ENCODE measurements at places on chromosomes 5 and 9.
A peak's percentile ranks its signal among the peaks of the same experiment; 100 is the strongest.

DNA sequence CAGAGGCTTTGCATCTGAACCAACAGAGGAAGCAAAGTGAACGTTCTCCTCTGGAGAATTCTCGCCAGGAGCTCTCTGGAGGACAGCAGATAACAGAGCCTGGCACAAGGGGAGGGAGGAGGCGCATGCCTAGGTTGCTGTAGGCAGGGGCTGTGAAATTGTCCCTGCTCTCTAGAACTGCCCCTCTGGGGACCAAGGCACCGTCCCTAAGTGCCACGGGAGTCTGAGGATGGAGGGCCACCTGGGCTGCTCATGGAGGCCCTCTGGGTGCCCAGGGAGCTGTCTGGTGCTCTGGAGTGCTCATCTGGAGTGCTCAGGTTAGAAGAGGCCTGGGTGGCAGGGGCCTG is 77.6 kb downstream of the CACNA1B start:
- DNase-seq, result no peak

DNA sequence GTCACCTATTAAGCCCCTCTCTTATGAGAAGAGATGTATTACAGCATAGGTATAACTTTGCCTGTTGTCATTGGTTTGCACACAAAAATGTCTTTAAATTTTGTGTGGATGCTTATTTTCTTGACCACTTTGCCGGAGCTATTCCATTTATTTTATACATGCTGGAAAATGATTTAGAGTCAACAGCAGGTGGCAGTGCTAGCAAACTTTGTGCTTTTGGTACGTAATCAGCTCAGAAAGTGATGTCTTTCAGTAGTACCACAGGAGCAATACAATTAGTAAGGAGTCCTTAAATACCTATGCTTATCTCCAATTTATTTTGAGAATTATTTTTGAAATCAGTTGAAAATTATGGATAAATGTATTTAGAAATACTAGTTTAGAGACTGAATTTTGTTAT is 19.8 kb upstream of the NUDT12 start:
- peak; percentile 66 for DNase-seq

DNA sequence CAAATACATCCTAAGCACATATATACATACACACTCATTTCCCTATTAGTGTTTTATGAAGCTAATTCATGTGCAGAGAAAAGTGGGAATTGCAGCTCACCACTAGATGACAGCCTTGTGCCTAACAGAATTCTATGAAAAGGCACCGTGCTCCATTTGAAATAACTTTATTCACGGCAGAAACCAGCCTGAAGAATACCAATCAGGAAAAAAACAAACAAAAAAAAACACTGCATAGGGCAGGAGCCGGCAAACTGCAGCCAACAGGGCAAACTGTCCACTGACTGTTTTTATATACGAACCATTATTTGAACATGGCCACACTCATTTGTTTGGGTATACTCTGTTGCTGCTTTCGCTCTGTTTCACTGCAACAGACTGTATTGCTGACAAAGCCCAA is 33.6 kb downstream of the ERMP1 start:
- no peak for DNase-seq

DNA sequence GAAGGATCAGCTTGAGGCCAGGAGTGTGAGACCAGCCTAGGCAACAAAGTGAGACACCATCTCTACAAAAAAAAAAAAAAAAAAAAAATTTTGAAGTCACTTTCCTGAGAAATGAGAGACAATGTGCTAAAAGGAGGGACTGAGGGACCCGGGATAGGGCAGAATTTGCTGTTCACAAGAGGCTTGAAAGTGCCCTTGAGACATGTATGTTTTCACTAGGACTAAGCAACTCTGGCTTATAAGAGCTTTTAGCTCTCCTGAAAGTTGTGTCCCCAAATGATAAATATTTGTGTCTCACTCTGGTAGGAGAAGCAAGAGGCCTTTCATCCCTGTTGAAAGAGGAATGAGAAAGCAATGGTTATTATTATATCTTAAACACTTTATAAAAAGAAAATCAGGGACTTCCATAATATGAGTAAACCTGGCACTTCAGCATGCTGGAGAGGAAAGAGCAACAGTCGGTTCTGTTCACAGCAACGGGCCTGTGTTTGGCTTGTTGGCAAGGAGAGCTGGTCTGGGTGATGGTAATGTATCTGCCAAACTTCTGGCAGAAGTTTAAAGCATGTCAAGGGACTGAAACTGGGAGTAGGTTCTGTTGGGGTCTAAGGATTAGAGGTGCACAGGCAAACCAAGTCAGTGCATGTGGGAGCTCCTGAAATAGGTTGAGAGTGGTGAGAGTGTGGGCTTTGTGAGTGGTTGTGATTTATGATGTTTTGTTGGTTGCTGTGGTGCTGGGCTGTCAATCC is 32.2 kb downstream of the ENTREP1 start:
- peak; percentile 12 for DNase-seq

DNA sequence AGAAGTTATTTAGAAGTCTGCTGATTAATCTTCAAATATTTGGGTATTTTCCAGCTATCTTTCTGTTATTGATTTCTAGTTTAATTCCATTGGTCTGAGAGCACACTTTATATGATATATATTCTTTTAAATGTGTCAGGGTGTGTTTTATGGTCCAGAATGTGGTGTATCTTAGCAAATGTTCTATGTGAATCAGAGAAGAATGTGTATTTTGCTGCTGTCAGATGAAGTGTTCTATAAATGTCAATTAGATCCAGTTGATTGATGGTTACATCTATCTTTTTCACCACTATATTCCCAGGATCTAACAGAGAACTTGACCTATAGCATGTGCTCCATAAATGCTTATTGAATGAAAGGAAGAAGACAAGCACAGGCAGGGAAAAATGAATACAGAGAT is 17.5 kb upstream of the ERAP1 start:
- no peak for DNase-seq

DNA sequence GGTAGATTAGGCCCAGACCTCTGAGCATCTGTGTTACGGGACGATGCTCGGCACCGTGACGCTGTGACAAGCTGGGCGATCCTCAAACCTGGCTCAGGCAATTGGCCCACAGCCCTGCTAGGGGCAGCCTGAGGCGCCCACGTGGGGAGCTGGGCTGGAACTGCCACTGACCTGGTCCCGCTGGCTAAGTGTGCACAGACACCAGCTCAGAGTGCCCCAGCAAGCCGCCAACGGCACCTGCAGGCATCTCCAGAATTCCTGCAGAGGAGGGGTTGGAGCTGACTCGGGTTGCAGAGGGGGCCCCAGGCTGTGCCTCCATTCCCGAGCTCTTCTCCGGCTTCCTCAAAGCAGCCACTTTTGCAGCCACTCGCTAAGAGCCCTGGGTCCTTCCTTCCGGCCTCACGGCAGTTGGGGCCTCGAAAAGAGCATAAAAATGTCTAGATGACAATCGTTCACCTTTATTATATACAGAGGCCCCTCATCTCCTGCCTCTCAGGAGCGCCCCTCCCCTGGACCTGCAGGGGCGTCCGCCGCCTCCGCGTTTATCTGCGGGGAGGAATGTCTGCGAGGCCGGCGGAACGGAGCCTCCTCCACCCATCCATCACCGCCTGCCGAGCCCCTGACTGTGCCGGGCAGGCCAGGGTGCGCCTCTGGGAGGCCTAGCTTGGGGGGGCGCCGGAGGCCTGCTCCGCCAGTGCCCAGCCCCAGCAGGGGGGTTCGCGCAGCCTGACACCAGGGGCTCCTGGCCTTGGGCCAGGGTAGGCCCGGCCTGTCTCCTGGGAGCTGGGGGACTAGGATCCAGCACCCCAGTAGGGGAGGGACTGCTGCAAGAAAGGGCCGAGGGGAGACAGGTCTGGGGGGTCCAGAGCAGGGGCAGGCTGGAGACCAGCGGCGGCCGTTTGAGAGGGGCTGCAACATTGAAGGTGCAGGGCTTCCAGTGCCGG is 144.9 kb downstream of the BARX1 start:
- DNase-seq, result no peak

- DNase-seq, result no peak
Measured at GRCh38 chr5:14082973-14083372, 60.2 kb upstream of the TRIO start.

DNA sequence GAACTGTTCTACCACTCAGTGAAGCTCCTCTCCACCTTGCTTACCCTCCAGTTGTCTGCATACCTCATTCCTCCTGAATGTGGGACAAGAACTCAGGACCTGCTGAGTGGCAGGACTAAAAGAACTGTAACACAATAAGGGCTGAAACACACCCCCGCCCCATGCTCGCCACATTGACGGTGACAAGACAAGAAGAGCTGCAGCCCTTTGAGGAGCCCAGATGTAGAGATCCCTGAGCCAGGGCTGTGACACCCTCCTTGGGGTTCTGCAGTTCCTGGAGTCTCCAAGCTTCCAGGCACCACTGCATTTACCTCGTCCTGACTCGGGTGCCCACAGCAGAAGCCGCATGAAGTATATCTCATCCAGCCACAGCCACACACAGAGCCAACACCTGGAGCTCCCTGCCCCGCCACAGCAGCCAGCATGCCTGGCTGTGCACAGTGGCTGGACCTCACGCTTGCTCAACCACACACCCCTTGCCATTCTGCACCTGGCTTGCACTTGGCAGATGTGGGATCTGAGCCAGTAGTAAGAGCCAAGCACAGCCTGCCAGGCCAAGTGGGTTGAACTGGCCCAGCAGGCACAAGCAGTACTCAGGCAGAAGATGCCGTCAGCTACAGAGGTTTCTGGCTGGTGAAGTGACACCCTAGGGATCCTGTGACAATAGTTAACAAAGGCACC is 166.1 kb downstream of the RNF180 start:
- DNase-seq, result no peak

DNA sequence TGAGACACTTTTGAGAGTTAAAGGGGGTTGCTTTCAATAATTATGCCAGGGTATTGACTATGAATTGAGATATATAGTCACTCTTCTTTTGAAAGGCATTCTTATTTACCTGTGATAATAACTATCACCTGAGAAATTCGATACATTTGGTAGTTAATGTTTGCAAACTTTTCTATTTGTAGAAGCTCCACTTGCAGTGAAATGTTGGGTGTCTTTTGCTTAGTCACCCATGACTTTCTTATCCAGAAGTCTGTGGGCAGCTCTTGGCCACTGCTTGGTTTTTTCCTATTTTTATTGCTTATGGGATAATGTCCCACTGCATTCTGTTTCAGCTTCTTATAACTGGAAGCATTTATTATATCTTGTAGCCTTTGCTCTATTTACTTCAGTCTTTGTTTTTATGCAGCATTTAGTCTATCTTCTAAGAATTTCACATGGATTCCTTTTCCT is 3.9 kb downstream of the MACIR start:
- DNase-seq, result no peak
